ENCODE measurements at places on chromosomes 13 and 19.

DNA sequence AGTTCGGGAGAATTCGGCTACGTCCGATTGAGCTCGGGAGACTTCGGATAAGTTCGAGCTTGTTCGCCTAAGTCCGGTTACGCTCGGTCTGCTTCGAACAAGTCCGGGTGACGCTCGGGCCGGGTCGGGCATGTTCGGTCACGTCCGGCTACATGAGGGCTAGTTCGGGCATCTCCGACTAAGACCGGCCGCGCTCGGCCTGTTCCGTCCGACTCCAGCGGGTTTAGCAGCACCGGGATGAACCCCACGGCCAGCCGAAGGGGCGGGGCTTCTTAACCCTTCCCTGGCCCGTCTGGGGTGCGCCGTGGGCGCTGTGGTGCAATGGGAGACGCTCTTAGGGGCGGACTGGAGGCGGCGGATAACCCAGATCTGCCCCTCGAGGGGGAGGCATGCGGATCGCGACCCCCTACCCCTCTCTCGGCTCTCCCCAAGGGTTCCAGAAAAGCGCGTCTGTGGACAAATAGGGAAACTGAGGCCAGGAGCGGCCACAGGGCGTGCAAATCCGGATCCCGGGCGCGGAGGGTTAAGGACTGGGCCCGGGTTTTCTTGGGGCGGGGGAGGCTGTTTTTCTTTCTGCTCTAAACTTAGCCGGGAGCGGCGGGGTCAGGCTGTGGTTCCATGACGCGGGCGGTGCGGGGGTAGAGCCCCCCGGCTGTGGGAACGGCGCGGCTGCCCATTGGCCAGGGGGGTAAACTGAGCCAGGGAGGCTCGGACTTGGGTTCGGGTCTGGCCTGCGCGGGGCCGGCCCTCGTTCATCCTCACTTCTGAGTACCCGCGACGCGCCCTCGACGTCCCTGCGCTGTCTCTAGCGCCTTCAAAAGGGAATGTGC lies 1.5 kb downstream of the PDE4C start:
- DNase-seq: peak; percentile 53

- DNase-seq: no peak
These were observed 3.6 kb downstream of the C2CD4C start for GRCh38 chr19:405121-405965.

GRCh38 chr19:38707512-38708114 lies 36.7 kb downstream of the CAPN12 start:
- no peak for DNase-seq

DNA sequence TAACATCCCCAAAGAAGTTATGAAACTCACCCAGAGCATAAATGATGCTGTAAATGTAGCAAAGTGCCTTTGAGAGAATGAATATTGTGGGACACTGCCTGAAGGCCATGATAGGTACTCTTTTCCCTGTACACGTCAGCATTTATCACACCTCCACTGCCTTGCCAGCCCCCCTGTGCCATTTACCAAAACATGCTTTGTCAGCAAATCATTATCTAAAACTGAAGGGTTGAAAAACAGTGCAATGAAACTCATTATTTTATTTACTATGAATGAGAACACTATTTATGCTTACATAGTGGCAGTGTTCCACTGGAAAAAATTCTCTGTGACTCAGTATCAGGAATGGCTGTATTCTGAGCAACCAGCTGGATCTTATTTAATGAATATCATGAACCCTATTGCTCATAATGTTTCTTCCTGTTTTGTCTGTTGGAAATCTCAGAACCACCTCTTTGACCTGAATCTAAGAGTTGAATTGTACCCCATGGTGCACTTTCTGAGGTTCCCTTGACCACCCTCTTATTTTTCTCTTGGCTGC lies 564.1 kb downstream of the DCT start:
- DNase-seq: no peak

- no peak for DNase-seq
These were observed 3.9 kb downstream of the SIAH3 start for GRCh38 chr13:45847554-45848224.

DNA sequence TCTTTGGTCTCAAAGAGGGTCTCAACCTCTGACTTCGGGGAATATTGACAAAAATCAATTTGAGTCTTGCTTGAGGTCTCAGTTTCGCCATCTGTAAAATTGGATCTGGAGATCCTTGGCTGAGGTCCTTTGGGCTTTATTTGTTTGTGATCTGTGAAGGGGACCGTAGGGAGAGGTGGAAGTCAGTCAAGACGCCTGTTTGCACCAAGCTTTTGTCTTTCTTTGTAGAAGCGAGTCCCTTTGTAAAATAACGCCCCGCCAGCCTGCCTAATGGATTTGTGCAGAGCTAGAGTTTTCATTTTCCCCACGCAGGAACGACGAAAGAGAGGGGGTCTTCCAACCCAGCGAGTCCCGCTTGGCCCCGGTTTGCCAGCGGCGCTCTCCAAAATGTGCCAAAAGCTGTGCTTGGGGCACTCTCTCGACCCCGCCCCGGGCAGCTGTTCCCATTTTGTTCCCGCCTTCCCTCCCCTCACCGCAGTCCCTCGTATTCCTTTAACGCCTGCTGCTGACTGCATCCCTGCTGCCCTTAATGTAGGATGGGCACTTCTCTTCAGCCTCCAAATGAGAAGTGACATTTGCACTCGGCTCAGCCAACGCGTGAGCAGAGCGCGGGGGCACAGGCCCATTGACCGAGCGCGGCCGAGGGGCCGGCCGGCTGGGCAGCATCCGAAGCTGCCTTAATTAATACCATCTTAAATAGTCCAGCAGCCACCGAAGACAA lies 13.0 kb downstream of the ZIC5 start:
- no peak for DNase-seq

- no peak for DNase-seq
These were observed 6.1 kb downstream of the RANBP3 start for GRCh38 chr19:5971714-5972354.

DNA sequence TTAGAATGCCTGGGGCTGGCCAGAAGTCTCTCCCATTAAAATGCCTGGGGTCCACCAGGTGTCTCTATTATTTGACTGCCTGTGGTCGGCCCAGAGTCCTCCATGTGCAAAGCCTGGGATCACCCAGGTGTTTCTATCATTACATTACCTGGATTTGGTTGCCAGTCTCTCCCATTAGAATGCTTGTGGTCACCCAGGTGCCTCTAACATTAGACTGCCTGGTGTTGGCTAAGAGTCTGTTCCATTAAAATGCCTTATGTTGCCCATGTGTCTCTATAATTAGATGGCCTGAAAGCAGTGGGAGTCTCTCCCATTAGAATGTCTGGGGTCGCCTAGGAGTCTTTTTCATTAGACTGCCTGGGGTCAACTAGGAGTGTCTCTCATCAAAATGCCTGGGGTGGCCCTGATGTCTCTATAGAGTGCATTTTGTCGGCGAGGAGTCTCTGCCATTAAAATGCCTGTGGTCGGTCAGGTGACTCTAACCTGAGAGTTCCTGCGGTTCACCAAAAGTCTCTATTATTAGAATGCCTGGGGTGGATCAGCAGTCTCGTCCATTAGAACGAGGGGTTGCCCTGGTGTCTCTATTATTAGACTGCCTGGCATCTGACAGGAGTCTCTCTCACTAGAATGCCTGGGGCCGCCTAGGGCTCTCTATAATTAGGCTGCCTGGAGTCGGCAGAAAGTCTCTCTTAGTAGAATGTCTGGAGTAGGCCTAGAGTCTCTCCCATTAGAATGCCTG lies 1540.5 kb downstream of the UQCRFS1 start:
- no peak for DNase-seq

- DNase-seq: no peak
These were observed at the start of gene SPRED3 for GRCh38 chr19:38388349-38389100. Gene SPRED3 (plus strand): TSS chr19:38388697. CDS start chr19:38390303, 1,606 bp downstream.

- DNase-seq: no peak
These were observed 9.8 kb downstream of the LILRB2 start for GRCh38 chr19:54271106-54271505.

GRCh38 chr19:48279747-48280146 lies 9.9 kb downstream of the ZNF114 start:
- DNase-seq: no peak

GRCh38 chr13:70960841-70961443 lies 852.7 kb upstream of the KLHL1 start:
- no peak for DNase-seq

- DNase-seq: peak; percentile 79
These were observed 586 bp downstream of the LIG1 start for GRCh38 chr19:48169578-48169938.

DNA sequence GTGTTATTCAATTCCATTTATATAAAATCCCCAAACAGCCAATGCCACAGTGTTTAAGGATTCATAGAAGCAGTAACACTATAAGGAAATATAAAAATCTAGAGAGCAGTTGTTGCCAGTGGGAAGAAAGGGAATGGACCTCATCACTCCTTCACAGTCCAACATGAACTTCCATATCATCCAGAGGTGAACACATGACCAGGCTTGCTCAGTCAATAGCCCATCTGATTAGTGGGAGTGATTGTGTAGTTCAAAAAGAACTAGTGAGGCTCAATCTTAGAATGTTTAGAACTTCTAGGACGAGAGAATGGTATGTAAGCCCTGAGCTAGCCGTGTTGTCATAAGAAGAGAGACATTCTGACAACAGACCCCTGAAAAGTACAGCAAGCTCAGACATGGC lies 314.1 kb downstream of the LIG4 start:
- no peak for DNase-seq

- no peak for DNase-seq
These were observed 788 bp upstream of the RTBDN start for GRCh38 chr19:12834976-12835757.

DNA sequence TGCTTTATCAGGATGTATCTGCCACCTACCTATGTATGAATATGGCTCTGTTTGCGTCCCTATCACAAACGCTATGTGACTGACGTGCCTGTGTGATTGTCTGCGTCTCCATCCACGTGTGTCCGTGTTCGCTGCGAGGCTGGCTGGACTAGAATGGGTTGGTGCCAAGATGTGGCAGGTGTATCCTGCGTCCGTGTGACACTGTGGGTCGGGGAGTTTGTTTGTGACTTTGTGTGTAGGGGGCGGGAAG lies 6.7 kb upstream of the HOOK2 start:
- no peak for DNase-seq

DNA sequence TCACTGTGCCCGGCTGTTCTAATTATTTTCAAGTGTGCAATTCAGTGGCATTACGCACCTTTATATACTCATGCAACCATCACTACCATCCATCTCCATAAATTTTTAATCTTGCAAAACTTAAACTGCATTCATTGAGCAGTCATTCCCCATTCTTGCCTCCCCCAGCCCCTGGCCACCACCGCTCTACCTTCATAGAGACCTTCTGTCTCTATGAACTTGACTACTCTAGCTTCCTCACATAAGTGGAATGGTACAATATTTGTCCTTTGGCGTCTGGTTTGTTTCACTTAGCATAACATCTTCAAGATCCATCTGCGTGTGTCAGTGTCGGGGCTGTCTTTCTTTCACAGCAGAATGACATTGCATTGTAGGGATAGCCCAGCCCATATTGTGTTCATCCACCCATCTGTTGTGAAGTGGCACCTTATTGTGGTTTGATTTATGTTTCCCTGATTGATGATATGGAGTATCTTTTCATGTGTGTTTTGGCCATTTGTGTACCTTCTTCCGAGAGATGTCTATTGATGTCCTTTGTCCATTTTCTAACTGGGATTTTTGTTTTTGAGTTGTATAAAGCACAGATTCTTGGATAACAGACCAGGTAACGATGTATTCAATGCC lies 64.8 kb upstream of the FLT1 start:
- DNase-seq: no peak

DNA sequence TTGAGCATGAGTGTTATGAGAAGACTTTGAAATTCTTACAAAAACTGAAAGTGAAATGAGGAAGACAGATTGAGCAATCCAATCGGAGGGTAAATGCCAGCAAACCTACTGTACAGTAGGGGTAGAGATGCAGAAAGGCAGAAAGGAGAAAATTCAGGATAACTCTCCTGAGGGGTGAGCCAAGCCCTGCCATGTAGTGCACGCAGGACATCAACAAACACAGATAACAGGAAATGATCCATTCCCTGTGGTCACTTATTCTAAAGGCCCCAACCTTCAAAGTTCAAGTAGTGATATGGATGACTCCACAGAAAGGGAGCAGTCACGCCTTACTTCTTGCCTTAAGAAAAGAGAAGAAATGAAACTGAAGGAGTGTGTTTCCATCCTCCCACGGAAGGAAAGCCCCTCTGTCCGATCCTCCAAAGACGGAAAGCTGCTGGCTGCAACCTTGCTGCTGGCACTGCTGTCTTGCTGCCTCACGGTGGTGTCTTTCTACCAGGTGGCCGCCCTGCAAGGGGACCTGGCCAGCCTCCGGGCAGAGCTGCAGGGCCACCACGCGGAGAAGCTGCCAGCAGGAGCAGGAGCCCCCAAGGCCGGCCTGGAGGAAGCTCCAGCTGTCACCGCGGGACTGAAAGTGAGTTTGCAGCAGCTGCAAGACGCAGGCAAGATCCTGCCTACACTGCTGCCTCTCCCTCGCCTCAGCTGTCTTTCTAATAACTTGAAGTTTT lies at the start of gene TNFSF13B:
TNFSF13B (plus strand) TSS at position 118 of the 728 bp plus-strand sequence; CDS start at position 296, 178 bp downstream.
- peak; percentile 7 for DNase-seq

- no peak for DNase-seq
These were observed 347.9 kb downstream of the FGF9 start for GRCh38 chr13:22018836-22019210.

- no peak for DNase-seq
These were observed 59.5 kb downstream of the TNFSF11 start for GRCh38 chr13:42633495-42633894.

- no peak for DNase-seq
These were observed 4.7 kb downstream of the SLITRK5 start for GRCh38 chr13:87675851-87676250.

GRCh38 chr13:31442571-31442970 lies 242.8 kb downstream of the B3GLCT start:
- DNase-seq: no peak

DNA sequence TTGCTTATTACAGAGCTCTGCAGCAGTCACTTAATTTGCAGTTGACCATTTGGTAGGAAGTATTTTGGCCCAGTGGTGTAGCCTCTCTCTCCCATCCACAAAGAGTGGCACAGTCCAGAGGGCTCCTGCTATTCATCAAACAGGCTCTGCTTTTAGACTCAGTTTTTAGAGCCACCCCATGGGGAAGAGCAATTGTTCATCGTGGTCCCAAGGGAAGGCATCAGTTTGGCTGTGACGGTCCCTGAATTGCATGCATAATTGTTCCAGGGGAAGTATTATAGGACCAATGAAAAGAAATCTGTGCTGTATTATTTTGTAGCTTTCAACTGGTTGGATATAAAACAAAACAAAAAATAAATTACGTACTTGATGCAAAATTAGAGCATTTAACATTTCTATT lies 799.0 kb downstream of the DACH1 start:
- DNase-seq: no peak

DNA sequence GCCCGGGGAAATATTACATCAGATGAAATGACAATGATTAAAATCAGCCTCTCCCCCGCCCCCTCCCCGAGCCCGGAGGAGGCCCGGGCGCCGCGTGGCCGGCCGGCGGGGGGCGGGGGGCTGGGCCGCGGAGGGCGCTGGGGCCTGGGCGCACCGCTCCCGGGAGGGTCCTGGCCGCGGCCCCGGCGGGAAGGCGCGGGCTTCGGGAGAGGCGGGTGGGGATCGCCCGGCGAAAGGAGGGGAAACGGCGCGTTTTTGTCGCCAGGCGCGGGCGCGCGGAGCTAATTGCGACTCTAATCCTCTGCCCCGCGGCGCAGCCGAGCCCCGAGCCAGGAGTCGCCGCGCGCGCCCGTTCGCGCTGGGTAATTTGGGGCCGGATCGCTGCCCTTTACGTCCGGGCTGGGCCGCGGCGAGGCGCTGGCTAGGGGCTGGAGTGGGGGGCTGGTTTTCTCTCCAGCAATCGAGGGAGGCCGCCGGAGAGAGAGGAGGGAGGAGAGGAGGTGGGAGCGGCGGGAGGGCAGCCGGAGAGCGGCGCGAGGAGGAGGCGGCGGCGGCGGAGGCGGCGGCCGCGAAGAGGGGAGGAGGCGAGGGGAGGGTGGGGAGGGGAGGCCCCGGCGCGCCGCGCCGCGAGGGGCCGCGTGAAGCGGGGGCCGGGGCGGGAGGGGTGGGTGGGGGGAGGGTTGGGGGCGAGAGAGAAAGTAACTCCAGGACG lies at the start of gene KCTD15:
KCTD15 (plus strand) TSS at position 707 of the 712 bp plus-strand sequence. CDS start 3,585 bp downstream, outside the sequence.
- no peak for DNase-seq

All from stimulated activated CD8-positive, alpha-beta memory T cell treated with anti-CD3 and anti-CD28 coated beads, Interleukin-15, amount 100 ng/mL, for 4 hours (primary cell).